ENCODE measurements at places on chromosomes 6 and 20.

GRCh38 chr20:55668631-55669030, 336.7 kb downstream of the CBLN4 start:
- DNase-seq, result no peak

GRCh38 chr6:35895560-35895959, 25.3 kb downstream of the SRPK1 start:
- no peak for DNase-seq

- DNase-seq, result no peak
Measured at GRCh38 chr6:2697291-2697690, 53.4 kb downstream of the MYLK4 start.

- no peak for DNase-seq
Measured at GRCh38 chr20:63843222-63843621, 12.2 kb upstream of the ZBTB46 start.

GRCh38 chr6:1689141-1689540, 79.4 kb downstream of the FOXC1 start:
- DNase-seq, result no peak

DNA sequence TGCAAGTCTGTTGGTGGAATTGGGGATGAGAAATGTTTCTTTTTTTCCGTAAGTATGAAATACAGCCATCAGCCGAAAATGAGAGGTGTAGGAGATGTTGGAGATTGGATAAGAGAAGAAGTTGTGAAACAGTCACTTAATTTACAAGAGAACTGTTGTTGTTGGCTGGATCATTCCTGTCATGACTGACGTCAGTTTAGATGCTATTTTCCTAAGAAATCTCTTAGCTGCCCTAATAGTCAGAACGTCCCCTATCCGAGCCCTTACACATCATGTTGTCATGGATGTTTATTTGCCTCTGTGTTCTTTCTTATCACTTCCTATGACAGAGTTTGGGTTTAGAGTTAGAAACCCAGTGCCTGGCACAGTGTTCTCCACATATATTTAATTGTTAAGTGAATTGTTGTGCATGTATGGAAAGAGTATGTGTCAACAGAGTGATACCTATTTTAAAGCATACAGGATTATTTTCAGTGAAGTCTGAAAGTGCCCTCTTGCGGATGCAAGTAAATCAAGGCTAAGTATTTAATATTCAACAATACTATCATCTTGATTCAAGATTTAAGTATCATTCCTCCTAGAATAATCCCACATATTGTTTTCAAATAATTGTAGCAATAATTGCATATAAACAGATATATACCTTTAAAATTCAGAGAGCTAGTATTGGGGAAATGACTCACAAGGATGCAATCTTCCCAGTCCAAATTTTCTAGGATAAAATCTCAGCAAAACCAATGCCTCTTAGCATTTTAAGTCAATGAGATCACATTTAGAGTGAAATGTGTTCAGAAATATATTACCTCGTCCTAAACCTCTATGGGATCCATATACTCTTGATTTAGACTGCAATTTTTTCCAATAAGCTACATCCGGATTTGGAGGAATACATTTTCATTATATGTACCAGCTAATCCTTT, 309.9 kb upstream of the NOX3 start:
- no peak for DNase-seq

GRCh38 chr20:62957136-62958117, 4.9 kb downstream of the SLC17A9 start:
- no peak for DNase-seq

GRCh38 chr6:104325341-104326172, 534.2 kb downstream of the HACE1 start:
- no peak for DNase-seq
